ENCODE measurements at places on chromosomes 16 and 17. TPM values are rescaled to one million over a fixed set of nuclear protein-coding genes. Genes with fewer than 3 reads are reported as not detected.
A peak's percentile ranks its signal among the peaks of the same experiment; 100 is the strongest.

GRCh38 chr16:11791144-11791828, 5.8 kb downstream of the ZC3H7A start:
- no peak overlapping the region for H3K4me3 ChIP-seq
- no peaks in the 10 kb centered on the region for H3K4me1 ChIP-seq
- no peaks in the 10 kb centered on the region for H3K36me3 ChIP-seq

- peak overlapping the region; percentile 74 for H3K4me3 ChIP-seq
- DNase-seq, result peak; percentile 47
- no peaks in the 10 kb centered on the region for H3K36me3 ChIP-seq
- no peaks in the 10 kb centered on the region for H3K27me3 ChIP-seq
Observed at GRCh38 chr17:50095626-50096037, 481 bp downstream of the PDK2 start.

GRCh38 chr17:31095236-31096105, 694 bp downstream of the NF1 start:
- H3K4me3 ChIP-seq, result peak overlapping the region; percentile 86
- DNase-seq, result peak; percentile 82
- H3K4me1 ChIP-seq, result no peaks in the 10 kb centered on the region

Gene ECI1
- polyA plus RNA-seq, result 66.0 TPM

Gene ADORA2B
- polyA plus RNA-seq, result not detected

Gene PDIA2
- polyA plus RNA-seq, result 5.3 TPM
